ENCODE measurements at places on chromosomes 4 and X.

DNA sequence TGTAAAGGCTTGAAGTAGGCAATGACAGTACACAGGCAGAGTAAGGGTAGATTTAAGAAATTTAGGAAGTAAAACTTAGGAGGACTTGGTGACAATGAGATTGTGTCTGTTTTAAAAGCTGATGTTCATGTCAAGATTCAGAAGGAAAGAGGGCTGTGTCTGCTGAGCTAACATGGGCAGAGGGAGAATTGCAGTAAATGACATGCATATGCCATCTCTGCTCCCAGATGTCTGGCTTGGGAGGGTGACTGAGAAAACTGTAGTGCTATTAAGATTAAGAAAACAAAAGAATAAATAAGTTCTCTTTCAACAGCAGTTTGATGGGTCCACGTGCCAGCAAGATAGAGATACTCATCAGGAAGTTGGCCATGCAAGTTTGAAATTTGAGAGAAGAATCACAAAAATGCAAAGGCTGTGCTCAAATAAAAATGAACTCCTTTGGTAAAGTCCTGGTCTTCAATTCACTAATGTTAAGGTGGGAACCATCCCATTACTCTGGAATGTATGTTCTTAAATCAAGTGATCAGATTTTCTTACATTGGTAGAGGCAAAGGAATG is 7.2 kb downstream of the NFXL1 start:
- DNase-seq: no peak

- DNase-seq: no peak
Observed at GRCh38 chr4:41758884-41759283, 10.4 kb upstream of the PHOX2B start.

GRCh38 chr4:141158219-141158618 is 24.9 kb upstream of the RNF150 start:
- peak; percentile 24 for DNase-seq

DNA sequence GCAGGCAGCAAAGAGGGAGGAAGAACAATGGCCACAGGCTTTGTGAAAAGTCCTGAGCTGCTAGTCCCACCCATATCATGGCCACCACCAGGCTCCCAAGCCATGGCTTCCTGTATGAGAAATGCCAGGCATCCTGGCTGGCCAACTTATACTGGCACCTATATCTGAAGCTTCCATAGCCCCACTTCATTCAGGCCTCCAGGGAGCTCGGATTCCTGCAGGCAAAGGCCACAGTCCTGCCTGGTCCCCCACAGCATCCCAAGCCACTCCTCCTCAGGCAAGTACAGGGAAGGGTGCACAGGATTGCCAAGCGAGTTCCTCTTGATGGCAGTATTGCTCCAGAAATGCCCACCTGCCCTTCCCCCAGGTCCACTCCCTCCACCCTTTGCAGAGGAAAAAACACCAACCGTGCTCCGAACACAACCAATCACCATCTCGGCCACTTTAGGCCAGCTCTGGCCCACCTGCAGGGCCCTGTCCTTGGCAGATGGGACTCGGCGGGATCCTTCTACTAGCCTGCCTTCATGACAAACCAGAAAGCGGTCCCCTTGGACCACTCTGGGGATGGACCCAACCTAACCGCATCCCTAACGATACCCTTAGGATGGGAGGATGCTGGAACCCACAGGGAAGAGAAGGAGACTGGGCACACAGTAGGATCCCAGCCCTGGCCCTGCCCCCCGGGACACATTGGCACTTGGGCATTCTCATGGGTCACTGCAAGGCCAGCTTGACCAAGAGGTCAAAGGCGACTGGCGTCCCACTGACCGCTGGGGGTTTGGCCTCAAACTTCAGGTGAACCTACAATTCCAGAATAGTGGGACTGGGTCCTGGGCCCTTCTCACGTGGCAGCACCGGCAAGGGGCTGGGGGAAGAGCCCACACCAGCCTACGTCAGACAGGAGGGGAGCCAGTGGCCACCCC is 220.4 kb upstream of the AGTR2 start:
- DNase-seq: peak; percentile 26

DNA sequence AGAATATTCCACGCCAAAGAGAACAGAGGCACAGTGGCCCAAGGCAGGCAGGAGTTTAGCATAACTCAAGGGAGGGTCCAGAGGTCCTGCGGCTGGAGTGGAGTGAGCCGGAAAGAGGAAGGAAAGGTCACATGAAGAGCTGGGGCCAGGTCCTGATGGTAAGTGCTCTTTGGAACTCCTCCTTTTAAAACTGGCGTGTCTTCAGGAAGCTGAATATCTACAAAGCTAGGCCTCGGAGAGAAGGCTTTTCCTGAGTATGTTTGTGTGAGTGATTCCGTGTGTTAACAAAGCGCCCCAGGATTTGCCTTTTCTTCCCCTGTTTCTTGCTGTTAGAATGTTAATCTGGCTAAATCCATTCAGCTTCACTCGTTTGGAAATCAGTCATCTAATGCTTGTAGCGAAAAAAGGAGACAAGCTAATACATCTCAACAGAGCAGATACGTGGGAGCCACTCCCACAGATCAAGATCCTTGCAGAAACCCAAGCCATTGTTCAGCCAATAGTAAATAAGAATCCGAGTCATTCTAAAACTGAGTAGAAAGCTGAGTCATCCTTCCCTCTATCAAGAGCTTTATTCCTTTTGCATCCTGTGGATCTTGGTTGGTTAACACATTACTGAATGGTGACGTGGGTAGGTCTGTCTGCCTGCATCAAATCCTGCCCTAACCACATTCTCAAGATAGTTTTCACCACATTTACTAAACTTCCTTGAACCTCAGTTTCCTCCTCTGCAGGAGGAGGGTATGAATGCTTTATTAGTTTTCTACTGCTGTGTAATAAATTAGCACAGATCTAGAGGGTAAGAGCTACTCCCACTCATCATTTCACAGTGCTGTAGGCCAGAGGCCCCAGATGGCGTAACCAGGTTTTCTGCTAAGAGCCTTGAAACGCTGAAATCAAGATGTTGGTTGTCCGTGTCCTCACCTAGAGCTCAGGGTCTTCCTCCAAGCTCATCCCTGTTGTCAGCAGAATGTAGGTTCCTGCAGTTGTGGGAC is 43.2 kb upstream of the RBM47 start:
- DNase-seq: peak; percentile 75

GRCh38 chr4:139844057-139844456 is 178.4 kb downstream of the MGST2 start:
- no peak for DNase-seq

DNA sequence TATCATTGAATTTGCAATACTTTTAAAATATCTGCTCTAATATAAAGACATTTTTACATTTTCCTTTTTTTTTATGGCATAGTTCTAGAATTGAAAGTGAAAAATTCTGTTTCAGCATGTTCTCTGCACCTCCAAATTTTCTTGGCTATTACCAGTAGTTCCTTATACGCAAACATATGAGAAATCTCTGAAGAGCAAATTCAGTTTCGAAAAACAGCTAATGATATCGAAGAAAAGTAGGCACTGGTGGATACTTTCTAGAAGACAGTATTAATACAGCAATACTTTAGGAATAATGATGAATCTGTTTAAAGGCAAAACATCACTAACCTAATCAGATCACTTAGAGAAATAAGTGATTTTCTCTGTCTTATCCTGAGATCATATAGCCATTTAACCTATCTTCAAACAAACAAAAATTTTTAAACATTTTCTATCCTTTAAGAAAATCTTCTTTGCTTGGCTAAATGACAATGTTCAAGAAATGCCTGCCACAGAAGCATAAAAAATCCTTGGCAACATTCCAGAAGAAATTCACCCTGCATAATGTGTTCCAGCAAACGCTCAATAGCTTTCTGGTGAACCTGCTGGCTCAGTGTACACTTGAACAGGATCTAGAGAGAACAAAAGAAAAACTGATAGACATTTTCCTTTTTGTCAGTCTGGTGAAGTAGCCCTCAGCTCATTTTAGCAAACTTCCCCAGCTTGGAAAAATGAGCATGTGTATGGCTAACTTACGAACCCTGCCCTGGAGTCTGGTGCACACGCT is 51.2 kb upstream of the KLF3 start:
- DNase-seq: no peak

DNA sequence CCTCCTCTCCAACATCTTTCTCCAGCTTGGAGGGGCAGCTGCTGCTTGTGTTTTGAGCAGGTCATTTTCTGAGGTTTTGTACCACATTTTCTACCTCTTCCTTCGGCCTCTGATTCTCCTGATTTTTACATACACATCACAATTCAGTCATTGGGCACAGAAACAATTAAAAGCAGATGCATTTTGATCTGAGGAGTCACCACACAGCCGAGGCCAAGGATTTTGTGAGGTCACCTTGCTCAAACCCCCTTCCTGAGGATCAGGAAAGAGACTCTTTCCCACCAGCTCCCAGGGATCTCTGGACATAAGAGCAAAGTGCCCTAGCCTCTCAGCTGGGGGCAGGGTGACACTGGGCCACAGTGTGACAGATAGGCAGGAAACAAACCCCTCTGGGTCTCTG is 5.4 kb upstream of the FATE1 start:
- no peak for DNase-seq

GRCh38 chr4:111399623-111400022 is 745.6 kb upstream of the FAM241A start:
- no peak for DNase-seq

- DNase-seq: peak; percentile 39
Observed at GRCh38 chr4:88522702-88523324, 763 bp downstream of the PYURF start.

DNA sequence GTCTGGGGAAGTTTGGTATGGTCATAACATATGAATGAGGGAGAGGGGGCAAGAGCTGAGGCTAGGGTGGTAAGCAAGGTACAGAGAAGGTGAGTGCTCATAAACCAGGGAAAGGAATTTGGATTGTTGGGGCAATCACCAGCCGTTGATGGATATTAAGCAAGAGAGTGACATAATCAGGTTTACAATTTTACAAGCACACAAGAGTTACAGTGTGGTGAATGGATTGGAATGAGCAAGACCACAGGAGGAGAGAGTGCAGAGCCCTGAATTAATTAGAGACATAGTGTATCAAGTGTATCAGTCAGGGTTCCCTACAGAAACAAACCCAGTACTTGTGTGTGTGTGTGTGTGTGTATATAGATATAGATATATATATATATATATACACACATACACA is 18.7 kb upstream of the FMR1NB start:
- no peak for DNase-seq

GRCh38 chrX:68588602-68589371 is 58.7 kb upstream of the STARD8 start:
- no peak for DNase-seq

GRCh38 chr4:152831416-152831815 is 51.7 kb downstream of the ARFIP1 start:
- no peak for DNase-seq

- no peak for DNase-seq
Observed at GRCh38 chrX:38458071-38458470, 103.3 kb upstream of the TSPAN7 start.

GRCh38 chr4:74016068-74016467 is 17.6 kb upstream of the CXCL5 start:
- DNase-seq: no peak

DNA sequence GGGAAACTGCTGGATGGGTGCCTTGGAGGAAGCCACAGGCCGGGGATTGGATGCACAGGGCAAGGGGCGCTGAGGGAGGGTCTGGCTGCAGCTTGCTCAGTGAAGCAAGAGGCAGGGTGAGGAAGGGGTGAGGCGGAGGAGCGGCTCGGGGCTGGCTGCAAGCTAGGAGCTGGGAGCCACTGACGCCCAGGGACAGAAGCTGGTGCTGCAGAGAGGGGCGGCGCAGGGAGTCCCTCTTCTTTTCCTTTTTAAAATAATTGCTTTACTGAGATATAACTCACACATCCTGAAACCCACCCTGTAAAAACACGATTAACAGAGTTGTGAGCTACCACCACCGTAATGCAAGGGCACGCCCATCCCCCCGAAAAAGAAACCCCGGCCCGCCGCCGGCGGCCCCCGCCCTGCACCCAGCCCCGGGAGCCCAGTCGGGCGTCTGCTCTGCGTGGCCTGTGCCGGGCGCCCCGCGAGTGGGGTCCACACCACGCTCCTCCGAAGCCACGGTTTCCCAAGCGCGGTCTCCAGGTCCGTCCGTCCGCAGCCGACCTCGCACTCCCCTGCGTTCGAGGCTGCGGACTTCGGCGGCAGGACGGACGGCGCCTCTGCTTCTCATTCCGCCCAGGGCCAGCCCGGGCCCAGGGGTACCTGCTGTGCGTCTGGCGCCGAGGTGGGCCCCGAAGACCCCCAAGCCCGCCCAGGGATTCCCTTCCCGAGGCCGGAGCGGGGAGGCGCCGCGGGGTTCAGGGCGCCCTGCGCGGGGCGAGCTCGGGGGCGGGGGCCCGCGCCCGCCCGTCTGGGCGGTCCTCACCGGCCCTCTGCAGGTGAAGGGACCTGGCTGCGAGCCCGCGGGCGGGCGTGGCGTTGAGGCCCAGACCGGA is 866 bp upstream of the UVSSA start:
- peak; percentile 66 for DNase-seq

DNA sequence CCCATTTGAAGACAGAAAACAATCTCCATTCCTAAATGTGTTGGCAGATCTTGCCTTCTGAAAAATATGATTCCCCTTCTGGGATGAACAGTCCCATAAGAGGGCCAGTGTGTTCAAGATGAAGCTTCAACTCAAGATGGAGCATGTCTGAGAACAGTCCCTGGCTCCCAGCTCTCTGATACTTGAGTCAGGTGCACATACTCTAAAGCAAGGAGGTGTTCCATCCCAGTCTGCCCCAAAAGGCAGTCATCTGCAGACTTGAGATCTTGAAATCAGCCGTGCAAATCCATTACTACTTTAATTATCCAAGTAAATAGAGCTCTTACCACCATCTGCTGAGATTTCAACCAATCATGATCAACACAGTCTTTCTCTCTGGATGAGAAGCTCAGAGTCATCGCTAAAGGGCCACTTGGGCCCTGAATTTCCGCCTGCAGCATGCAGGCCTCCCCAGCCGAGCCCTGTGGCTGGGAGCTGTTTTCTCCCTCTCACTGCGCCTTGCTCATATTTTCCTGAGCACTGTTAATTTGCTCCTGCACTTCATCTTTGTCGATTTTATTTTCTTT is 22.2 kb downstream of the CCDC149 start:
- DNase-seq: no peak

DNA sequence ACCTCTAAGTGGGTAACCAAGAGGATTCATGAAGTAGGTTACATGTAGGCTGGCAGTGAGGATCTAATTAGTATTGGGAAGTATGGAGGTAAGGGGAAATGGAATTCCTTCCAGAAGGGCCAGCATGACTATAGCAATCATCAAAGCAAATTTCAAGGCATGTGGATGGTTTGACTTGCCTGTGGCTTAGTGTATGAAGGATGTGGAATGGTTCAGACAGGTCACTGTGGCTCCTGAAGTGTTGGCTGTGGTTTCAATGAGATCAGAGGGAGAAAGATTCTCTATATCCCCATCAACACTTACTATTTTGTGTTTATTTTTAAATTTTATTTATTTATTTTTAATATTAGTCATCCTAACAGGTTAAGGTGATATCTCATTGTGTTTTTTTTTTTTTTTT is 121.6 kb upstream of the TBC1D9 start:
- no peak for DNase-seq

DNA sequence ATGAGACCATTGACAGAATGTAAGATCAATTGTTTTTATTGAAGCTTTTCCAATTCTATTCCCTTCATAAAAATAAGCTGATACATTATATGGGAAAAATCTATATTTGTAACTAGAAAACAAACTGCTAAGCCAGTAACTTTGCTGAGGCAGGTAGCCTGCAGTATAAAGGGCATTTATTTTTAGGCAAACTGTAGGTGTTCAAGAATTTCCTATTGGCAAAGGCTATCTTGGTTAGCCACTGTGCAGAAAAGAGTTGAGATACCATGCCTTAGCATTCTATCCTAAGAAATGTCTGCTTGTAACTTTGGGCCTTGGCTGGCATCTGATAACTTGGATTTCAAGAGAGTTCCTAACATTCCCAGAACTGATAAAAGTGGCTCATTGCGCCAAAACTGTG is 18.5 kb upstream of the PRRG1 start:
- no peak for DNase-seq

- no peak for DNase-seq
Observed at GRCh38 chr4:62706423-62706822, 1506.3 kb downstream of the ADGRL3 start.
